Airway epithelial cell (primary cell): ENCODE measurements at places on chromosomes 6 and 20. TPM values are rescaled to one million over a fixed set of nuclear protein-coding genes. Genes with fewer than 3 reads are reported as not detected.

TGM2 gene
- total RNA-seq = 6.8 and 10.0 TPM in 2 replicates

HEBP2 gene
- total RNA-seq = 94.4 and 151 TPM in 2 replicates

LGSN gene
- not detected in 2 replicates for total RNA-seq

SLC17A9 gene
- 0.78 and 1.6 TPM in 2 replicates for total RNA-seq

CCM2L gene
- total RNA-seq = not detected in 2 replicates

ZNF334 gene
- total RNA-seq = 1.3 and 2.0 TPM in 2 replicates

HLA-DQA2 gene
- not detected in 2 replicates for total RNA-seq

PI3 gene
- total RNA-seq = 53.8 and 117 TPM in 2 replicates

FNDC1 gene
- total RNA-seq = 0.07 TPM in 1 of 2 replicates, not detected in the other

ANKRD66 gene
- not detected in 2 replicates for total RNA-seq

GTF2H4 gene
- total RNA-seq = 12.6 and 15.9 TPM in 2 replicates
